GM23338 (cell line): ENCODE measurements at places on chromosomes 13 and 19. TPM values are rescaled to one million over a fixed set of nuclear protein-coding genes. Genes with fewer than 3 reads are reported as not detected.

DNA sequence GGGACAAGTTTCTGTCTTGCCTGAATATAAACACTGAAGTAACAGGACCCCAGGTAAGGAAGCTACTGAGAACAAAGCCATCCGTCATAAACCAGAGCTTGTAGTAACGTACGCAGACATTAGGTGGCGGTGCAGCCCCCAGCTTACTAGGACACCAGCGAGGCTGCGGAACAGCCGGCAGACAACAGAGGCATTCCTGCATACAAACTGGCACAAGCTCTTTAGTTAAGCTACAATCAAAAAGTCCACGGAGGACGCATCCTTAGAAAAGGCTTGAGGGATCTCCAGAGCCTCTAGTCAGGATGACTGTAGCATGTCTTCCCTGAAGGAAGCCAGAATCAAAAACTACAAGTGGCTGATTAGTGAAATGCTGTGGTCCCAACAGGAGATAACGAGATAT is 26.2 kb downstream of the ZNF160 start:
- peak; percentile 97 for DNase-seq

DNA sequence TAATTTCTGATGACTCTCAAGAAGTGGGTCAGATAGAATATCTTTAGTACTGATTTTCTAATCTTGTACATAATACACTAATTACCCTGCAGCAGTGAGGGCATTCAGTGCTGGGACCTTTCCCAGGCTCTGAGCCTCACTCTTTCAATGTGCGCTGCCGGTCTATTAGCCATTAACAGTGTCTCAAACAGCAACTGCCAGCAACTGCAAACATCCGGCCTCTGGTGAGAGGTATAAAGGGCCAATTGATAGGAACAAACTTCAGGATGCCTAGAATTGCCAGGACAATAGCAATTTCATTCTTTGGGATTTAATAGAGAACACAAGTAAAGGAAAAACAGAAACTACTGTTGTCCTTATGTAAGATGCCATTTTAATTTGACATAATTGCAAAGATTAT is 604.4 kb upstream of the SPRY2 start:
- peak; percentile 79 for DNase-seq

- no peak for DNase-seq
These were observed 2.2 kb upstream of the ESD start for GRCh38 chr13:46799139-46799538.

DNA sequence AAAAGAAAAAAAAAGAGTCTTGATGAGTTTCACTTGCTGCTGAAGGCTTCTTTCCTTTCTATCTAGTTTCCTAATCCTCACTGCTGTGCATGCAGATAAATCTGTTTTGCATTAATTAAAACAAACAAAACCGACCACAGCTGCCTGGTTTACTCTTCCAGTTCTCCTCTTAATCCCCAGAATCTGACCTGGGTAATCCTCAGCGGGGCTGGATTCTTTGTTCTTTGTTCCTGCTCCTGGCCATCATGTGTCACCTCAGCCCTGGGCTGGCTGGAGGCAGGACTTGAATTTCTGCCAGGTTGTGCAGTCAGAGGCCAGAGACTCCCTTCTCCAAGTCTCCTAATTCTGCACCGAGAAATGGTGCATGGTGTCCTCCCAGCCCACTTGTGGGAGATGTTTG is 52.2 kb upstream of the CYP4F8 start:
- DNase-seq = no peak

DNA sequence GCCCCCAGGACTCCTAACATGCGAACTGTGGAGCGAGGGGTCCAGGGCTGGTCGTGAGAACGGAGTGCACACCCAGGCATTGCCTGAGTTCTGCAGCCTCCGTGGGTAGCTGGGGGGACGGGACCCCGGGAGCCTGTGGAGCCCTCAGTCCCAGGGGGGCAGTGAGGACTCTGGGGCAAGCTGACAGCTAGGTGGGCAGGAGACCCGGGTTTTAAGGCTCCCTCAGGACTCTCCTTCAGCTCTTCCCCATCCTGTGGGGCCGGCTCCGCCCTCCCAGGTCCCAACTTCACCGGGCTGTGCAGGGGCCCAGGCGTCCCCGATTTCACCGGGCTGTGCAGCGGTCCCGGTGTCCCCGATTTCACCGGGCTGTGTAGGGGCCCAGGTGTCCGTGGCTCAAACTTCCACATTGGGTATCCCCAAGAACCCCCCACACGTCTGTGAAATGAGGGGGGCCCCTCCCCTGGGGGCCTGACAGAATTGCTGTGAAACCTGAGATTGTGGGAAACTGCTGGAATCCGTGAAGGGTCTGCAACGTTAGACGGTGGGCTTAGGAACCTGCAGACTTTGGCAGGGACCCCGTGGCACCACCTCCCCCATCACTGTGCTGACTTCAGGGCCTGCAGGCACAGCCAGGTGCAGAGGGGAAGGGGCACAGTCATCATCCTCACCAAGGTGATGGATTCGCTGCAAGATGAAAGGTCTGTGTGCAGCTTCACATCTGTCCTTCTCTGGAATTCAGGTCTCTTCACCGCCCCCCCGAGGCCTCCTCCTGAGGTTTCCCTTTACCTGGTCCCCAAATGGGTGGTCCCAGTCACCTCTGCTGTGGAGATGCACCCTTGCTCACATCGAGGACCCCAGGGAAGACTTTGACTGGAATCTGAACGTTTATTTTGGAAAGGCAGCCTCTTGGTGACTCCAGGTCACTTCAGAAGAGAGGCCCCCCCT is 73.2 kb upstream of the MCF2L start:
- no peak for DNase-seq

DNA sequence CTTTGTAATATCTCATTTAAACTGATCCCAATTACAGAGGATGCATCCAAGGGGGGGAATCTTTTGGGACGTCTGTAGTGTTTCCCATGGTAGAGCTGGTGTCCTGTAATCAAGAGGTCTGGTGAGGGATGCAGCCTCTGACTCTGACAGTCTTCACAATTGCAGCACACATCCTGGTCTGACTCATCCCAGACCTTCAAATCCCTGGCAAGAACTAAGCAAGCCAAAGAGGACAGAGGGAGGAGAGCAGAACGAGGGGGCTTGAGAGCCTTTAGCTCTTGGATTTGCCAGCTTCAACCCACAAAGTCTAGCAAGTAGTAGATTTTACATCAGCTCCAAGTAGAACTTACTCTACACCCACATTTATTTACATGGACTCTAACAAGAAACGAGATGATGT is 17.3 kb upstream of the FCGBP start:
- DNase-seq = no peak

DNA sequence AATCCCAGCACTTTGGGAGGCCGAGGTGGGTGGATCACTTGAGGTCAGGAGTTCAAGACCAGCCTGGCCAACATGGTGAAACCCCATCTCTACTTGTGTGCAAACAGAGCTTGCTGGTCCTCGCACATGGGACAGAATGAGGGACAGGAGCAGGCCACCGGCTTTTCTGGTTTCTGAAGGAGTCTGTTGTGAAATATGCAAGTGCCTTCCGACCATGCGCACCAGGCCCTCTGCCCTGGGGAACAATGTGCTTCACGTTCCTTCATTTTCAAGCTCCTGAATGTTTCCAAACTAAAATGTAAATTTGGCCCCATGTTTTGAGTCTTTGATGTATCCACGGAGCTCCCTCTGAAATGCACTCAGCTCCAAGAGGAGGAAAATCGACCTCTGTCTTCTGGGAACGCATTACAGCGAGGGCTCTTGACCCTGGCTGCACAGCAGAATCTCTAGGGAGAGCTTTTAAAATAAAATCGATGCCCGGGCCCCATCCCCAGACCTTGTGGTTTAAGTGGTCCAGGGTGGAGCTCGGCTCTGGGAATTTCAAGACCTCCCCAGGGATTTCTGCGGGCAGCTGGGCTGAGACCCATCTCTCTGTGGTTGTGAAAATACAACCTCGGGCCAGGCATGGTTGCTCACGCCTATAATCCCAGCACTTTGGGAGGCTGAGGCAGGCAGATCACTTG is 9.3 kb upstream of the ACP4 start:
- no peak for DNase-seq

DNA sequence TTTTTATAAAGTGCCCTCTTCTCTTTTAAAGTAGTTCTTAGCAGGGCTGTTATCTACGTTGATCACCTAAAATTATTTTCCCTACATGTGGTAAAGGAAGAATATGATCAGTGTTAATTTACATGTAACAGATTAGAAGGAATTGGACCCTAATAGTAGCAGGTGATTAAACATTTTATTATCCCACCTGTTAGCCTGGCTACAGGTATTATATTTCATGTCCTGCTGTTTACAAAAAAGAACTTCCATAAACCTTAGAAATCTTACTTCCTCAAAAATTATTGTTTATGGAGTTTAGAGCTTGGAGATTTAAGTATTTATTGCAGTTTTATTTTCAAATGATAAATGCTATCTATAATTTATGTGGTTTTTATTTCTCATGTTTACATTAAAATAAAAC is 1226.7 kb downstream of the UQCRFS1 start:
- no peak for DNase-seq

GRCh38 chr13:27126859-27127258 is 44.8 kb downstream of the USP12 start:
- no peak for DNase-seq

DNA sequence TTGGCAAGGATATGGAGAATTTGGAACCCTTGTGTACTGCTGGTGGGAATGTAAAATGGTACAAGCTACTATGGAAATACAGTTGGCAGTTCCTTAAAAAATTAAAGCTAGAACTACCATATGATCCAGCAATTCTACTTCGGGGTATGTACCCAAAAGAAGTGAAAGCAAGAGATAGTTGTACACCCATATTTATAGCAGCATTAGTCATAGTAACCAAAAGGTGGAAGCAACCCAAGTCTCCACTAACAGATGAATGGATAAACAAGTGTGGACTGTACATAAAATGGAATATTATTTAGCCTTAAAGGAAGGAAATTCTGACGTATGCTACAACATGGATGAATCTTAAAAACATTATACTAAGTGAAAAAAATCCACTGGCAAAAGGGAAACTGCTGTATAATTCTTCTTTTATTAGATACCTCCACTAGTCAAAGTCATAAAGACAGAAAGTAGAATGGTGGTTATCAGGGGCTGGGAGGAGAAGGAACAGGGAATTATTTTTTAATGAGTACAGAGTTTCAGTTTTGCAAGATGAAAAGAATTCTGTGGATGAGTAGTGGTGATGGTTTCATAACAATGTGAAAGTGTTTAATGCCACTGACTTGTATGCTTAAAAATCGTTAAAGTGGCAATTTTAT is 141.6 kb downstream of the RXFP2 start:
- no peak for DNase-seq

DNA sequence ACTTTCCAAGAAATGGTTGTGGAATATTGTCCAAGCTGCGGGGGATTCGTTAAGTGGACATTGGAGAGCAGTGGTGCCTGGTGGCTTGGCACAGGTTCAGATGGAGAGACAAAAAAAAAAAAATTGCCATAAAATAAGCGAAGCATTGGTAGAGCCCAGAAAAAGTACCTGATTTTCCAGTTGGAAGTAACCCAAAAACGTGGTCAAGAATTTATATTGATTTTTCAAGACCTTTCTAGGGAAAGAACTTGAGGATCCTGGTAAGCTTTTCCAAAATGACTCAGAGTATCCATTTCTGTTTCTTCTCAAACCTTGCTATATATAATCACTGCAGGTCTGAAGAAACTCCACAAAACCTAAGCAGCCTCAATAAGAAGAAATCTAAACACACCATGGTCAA is 94.6 kb downstream of the ING1 start:
- no peak for DNase-seq

GRCh38 chr19:15393963-15394362 is 14.4 kb upstream of the AKAP8 start:
- DNase-seq = no peak

GRCh38 chr13:111115061-111115964 is at the start of gene ARHGEF7:
Gene ARHGEF7, plus strand, starts transcription at chr13:111115310. Its CDS starts 217 bp downstream, at chr13:111115527.
- peak; percentile 69 for DNase-seq

DNA sequence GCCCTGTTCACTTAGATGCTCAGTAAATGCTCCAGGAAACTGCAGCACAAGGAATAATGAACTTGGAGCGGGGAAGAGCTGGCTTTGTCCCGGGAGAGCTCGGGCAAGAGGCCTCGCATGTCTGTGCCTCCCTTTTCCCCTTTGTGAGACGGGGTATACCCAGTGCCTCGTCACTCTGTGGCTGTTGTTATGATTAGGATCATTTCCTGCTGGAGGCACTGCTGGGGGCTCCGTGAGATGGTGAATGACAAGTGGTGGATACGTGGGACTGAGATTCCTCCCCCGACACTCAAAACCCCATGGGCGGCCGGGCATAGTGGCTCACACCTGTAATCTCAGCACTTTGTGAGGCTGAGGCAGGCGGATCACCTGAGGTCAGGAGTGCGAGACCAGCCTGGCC is 1.1 kb upstream of the PLVAP start:
- no peak for DNase-seq

- DNase-seq = no peak
These were observed 33.6 kb downstream of the CEBPG start for GRCh38 chr19:33407140-33407551.

- DNase-seq = no peak
These were observed 214.8 kb downstream of the LMO7 start for GRCh38 chr13:75850916-75851315.

GRCh38 chr19:46885411-46885810 is 24.6 kb downstream of the ARHGAP35 start:
- no peak for DNase-seq

DNA sequence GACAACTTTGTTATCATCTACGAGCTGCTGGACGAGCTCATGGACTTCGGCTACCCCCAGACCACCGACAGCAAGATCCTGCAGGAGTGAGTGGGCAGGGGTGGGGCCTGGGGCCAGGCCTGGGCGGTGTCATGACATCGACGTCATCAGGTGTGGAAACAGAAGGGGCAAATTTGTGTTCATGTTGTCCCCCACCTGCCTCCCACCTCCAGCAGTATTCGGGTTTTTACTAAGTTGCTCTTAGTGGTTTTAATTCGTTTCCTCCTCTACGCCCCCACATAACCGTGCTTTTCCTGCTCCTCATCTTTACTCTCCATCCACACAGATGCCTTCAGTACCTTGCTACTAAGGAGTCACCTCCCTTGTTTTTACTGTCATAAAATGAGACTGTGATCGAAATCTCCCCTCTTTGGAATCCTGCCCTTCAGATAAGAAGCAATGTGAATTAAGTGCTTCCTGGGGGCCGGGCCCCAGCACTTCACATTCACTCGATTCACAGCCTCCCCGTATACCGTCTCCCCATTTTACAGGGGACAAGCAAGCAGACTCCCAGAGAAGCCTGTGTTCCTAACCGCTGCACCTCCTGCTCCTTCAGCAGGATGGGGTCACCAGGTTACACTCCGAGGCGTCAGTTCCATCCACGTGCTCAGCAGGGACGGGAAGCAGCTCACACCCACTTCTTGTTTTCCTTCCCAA is 10.5 kb downstream of the AP1M1 start:
- DNase-seq = no peak

- no peak for DNase-seq
These were observed 25.3 kb downstream of the LMO7 start for GRCh38 chr13:75661443-75661842.

- no peak for DNase-seq
These were observed 31.9 kb downstream of the PTPRS start for GRCh38 chr19:5308451-5309437.

Gene FUT1
- 4.4 and 4.7 TPM in 2 replicates for polyA plus RNA-seq

Gene WDR87
- polyA plus RNA-seq = 0.02 TPM in 1 of 2 replicates, not detected in the other

Gene ATCAY
- 16.9 and 22.8 TPM in 2 replicates for polyA plus RNA-seq

Gene MBD3L1
- polyA plus RNA-seq = not detected in 2 replicates

Gene CAPS
- polyA plus RNA-seq = 1.5 and 2.5 TPM in 2 replicates

Gene URAD
- polyA plus RNA-seq = not detected in 2 replicates

Gene CFAP97D2
- polyA plus RNA-seq = not detected in 2 replicates

Gene IZUMO2
- 5.0 and 6.2 TPM in 2 replicates for polyA plus RNA-seq

Gene ZNF570
- 3.4 and 6.6 TPM in 2 replicates for polyA plus RNA-seq

Gene SLC5A5
- polyA plus RNA-seq = 1.0 and 1.7 TPM in 2 replicates

Gene NLRP7
- polyA plus RNA-seq = 1.2 and 1.4 TPM in 2 replicates
